Lung (tissue), 17 donors: ENCODE measurements at places on chromosomes 1 and 21.

DNA sequence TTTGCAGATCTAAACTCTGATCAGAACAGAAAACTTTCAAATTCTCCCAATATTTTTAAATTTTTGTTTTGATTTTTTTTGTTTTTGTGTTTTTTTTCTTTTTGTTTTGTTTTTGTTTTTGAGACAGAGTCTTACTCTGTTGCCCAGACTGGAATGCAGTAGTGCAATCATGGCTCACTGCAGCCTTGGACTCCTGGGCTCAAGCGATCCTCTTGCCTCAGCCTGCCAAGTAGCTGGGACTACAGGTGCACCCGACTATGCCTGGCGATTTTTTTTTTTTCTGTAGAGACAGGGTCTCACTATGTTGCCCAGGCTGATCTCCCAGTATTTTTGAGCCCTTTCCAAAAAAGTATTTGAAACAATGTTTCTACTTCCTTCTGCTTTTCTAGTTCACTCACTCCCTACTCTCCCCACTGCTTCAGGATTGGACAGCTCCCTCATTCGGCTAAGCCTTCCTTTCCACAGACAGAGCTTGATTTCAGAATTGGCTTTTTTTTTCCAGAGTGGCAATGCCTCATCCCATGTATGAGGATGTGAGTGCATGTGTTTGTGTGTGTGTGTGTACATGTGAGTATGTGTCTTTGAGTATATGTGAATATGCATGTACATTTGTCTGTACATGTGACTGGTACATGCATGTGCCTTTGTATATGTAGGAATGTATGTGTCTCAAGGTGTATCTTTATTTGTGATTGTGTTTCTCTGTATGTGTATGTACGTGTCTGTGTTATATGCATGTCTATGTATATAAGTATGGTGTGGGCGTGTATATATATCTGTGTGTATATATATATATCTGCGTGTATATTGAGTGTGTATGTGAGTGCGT, 11.9 kb downstream of the LHX4 start:
- peak; percentile 36 for DNase-seq

DNA sequence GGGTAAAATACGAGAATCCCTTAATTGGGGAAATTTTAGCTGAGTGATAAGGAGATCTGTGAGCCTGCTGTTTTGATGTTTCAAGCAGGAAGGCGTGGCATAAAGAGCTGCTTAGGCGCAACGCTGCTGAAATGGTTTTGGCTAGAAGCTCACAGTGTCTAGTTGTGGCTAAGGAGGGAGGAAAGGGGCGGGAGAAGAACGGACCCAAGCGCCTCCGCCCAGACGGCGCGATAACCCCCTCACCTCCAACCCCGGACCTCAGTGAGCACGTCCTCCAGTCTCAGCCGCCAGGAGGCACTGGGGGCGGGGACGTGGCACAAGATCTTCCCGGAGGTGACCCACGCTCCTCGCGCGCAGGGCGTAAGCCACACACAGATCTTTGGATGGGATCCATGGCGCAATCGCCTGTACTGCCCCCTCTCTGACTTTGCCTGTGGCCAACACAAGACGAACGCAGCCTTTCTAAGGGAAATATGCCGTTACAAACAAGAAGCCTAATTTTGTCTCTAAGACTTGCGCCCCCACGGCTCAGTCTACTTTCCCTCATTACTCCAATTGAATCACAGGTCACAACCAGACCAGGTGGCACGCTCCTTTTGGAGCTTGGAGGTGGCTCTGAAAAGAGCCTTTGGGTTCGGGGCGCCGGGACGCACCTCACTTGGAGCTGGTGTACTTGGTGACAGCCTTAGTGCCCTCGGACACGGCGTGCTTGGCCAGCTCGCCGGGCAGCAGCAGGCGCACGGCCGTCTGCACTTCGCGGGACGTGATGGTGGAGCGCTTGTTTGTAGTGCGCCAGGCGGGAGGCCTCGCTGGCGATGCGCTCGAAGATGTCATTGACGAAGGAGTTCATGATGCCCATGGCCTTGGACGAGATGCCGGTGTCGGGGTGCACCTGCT, 23.4 kb upstream of the RNF187 start:
- DNase-seq, result peak; percentile 42

DNA sequence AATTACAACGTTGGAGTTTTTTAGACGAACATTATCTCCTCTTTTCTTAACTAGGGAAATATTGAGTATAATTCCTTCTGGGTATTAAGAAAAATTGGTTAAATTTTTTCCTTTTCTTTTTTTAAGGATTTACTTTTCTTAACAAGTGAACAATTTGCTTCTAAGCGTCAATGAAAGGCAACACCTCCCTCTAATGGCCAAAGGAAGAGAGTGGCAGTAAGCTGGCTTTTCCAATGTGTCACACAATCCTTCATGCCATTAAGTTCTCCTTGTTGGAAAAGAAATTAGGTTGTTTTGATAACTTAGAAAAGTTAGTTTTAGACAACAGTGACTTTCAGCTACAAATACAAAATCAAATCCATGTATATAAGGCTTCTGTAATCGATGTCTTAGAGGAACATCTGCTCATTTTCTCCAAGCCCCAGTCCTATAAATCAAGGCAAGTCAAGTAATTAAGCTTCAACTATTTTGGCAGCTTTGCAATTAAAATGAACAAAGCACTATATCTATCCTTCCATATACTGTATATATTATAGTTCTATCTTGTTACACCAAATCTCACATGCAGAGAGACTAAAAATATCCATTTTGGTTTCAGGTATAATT, 62.8 kb downstream of the EDEM3 start:
- DNase-seq, result peak; percentile 22

GRCh38 chr1:2267862-2268261, 39.7 kb downstream of the SKI start:
- no peak for DNase-seq

GRCh38 chr1:244802041-244802440, 33.4 kb upstream of the COX20 start:
- DNase-seq, result no peak
